Activated gamma-delta T cell treated with anti-CD3 and anti-CD28 coated beads, Interleukin-2, amount 50 U/mL, for 16 hours (primary cell): ENCODE measurements at places on chromosomes 5 and 9.

GRCh38 chr9:26950521-26950920, 3.5 kb upstream of the PLAA start:
- DNase-seq = no peak

DNA sequence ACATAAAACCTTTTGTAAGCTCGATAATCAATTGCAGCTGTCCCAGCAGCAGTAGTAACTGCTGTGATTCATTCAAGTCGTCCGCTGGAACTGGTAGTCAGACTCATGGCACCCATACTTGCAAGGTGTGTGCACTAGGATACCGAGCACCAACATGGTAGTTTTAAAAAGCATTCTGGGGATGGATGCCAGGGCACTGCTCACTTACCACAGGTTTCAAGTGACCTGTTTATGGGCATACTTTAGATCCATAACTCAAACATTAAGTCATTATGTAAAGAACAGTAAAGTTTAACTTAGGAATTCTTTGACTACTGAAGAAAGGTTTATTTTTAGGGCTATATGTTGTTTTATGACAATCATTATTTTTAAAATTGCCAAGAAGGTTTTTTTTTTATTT, 2277.6 kb downstream of the MAT2B start:
- no peak for DNase-seq

GRCh38 chr5:170302653-170303501, 5.3 kb upstream of the LCP2 start:
- peak; percentile 57 for DNase-seq

DNA sequence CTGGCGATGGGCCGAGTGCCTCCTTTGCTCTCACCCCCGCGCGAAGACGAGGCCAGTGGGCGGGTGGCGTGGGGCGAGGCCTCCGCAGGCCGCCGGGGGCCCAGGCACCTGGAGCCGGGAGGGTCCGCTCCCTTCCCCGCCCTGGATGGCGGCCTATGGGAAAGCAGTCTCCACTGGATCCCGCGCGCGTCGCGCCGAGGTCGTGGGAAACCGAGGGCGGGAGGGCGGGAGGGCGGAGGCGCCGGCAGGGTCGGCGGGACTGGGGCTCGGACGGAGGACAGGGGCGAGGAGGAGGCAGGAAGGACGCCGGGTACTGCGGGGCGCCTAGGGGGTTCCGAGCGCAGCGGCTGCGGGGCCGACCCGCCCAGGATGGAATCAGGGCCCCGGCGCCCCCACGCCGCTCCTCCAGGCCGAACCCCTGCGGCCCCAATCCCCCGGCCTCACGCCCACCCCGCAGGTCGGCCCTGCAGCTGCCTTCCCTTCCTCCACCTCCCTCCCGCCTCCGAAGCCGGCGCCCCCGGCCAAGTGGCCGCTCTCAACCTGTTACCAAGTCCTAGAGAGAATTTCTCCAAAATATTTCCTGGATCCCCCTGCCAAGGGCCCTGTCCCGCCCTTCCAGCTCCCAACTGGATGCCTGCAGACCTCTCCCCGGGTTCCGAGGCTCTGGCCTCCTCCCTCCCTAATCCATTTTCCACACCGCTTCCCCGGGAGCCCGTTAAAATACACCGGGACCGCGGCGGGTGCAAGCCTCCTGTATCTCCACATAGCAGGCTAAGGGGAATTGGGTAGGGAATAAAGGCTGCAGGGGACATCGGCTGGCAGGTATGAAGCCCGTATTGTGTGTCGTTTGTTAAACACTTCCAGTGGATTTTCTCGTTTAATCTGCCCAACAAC, 146.3 kb downstream of the ERCC6L2 start:
- DNase-seq = no peak

GRCh38 chr9:18441261-18441660, 32.7 kb upstream of the ADAMTSL1 start:
- DNase-seq = no peak

DNA sequence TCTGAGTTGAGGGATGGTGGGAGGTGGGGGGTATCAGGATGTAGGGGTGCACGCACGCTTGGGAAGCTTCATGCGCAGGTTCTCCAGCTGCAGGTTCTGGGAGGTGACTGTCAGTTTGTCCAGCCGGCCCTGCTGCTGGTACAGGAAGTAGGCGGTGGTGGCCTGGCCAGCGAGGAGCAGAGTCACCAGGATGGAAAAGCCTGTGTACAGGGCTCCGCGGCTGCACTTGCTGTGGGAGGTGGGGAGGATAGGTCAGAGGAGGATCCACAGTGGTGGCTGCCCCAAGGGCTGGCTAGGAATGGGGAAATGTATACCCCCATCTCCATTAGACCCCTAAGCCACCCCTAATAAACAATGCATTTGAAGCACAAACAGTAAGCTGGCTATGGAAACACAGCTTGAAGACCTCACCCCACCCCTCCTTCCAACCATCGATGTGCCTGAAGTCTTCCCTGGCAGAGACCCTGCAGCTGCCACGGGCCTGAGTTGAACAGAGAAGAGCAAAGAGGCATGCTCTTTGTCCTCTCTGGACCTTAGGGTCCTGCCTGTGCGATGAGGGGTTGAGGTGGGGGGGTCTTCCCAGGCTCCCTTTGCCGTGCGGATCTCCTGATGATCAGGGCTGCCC, 5.5 kb downstream of the CD74 start:
- DNase-seq = no peak
